ENCODE measurements at places on chromosomes 7 and 10.
A peak's percentile ranks its signal among the peaks of the same experiment; 100 is the strongest.

GRCh38 chr7:150903606-150904005 is 51.3 kb downstream of the AOC1 start:
- DNase-seq = no peak

GRCh38 chr7:152664636-152665035 is 11.3 kb downstream of the XRCC2 start:
- no peak for DNase-seq

DNA sequence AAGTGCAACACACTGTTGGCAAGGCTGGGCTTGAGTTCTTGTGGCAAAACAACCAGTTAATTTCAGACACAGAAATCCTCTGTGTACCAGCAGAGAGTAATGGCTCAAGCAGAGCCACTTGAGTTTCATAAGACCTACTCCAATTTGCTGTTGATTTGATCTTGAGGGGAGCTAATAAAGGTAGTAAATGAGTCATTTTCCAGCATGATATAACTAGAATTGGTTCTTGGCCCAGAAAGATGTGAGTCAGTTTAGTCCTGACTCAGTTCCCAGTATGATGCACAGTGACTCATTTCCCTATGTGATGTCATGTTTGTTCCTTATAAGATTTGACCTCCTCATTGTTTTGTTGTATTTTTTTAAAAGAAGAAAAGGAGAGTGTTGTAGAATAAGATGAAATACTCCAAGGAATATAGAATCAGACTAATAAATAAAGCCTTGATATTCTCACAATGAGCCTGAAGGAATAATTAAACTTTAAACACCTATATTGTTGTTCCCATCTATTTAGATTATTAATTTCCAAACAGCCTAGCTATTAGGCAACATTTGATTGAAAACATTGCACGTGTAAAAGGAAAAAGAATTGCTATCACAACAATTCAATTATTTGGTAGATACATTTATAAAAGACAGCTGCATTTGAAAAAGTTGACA is 186.2 kb downstream of the REEP3 start:
- DNase-seq = no peak

GRCh38 chr7:78125884-78126283 is 327.3 kb downstream of the PHTF2 start:
- DNase-seq = no peak

DNA sequence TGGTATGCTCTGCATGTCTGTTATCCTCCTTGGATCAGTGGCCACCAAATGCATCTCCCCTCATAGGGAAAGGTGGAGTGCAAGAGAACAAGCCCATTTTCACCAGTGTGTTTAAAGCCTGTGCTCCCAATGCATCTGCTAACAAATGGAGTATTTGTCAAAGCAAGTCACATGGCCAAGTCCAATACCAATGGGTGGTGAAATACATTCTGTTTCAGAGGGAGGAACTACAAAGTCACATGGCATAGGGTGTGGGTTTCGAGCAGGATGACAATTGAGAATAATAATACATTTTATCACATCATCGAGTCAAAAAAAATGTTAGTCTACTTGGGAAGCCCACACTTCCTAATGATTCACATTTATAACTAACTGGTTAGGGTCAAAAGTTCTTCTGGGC is 62.7 kb downstream of the SUGCT start:
- DNase-seq = no peak

GRCh38 chr10:84108797-84109196 is 30.5 kb upstream of the GHITM start:
- DNase-seq = no peak

DNA sequence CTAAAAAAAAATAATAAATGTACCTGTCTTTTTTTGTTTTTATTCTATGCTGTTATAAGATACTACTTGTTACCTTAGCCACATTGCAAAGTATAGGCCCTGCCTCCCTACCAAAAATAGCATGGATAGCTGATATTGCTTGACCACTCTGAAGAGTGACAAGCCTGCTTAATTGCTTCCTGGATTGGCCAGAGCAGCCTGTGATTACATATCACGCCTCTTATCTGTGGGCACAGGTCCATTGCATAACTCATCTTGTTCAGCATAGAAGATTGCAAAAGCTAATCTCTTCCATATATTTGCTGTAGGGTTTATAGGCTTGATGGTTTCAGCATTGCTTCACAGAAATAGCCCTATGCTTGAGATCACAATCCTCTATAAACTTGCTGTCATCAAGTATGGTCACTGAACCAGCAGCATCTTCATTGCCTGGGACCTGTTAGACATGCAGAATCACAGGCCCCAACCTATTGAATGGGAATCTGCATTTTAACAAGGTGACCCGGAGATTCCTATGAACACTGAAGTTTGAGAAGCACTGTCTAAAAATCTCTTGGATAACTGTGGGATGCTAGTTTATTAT is 280.8 kb upstream of the CDC14C start:
- DNase-seq = no peak

DNA sequence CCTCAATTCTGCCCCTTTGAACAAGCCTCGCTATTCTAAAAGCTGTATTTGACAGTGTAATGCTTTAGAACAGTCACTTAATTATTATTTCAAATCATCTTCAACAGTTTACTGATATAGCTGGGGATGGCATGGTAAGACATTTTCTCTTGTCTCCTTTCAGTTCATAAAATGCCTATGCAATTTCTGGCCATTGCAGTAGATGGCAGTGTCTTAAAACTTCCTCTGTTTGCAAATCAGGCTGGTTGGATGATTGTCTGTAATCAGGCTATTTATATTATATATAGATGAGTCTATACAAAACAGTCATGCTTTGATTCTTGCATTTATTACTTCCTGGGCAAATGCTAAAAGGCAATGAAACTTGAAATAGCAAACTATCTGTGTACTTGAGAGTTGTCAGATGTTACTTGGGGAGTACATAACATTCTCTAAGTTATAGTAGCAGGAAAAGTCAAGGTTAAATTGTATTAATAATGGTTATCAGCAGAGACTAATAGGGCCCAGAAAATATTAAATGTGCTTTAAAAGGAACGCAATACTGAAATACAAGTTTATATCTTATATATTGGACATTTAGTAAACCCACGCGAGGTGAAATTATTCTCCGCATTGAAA is 55.5 kb upstream of the LHFPL3 start:
- peak; percentile 15 for DNase-seq

DNA sequence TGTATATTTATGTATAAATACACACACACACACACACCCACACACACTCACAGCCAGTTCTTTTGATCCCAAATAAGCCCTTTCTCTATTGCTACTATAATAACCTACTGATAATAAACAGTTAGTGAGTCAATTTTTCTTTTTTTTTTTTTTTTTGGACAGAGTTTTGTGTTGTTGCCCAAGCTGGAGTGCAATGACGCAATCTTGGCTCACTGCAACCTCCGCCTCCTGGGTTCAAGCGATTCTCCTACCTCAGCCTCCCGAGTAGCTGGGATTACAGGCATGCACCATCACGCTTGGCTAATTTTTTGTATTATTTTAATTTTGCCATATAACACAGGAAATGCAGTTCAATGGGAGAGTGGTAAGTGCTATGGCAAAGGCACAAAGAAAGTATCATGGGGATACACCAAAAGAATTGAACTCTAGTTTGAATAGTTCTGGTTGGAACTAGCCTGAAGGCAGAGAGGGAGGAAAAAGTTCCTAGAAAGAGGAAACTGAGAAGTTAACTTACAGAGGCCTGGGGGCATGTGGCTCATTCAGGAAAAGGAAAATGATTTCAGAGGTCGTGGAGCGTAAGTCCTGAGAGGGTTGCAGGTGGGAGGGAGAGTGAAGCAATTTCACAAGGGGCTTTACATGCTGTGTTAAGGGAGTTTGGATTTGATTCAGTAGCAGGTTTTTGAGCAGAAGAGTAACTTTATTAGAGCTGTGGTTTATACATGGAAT is 44.4 kb upstream of the JCAD start:
- no peak for DNase-seq

- DNase-seq = peak; percentile 74
Observed at GRCh38 chr7:7181519-7182155, 707 bp upstream of the C1GALT1 start.

- DNase-seq = no peak
Observed at GRCh38 chr10:4652111-4653010, 173.6 kb upstream of the AKR1E2 start.

DNA sequence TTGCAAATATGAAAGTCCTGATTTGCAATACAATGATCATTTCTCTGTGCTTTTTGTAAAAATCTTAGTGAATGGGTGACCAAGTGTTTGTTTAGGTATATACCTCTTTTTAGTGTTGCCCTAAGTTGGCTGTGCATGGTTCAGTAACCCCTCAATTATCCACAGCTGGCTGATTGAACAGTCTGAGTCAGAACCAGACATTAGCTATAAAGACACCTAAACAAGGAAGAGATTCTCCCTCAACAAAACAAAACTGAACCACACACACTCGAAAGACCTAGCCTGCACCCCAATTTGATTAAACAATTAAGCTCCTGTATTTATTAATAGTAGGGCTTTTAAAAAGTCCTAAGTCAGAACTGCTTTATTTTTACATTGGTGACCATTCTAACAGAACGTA is 2.8 kb downstream of the RSBN1L start:
- peak; percentile 42 for DNase-seq

- no peak for DNase-seq
Observed at GRCh38 chr7:55538538-55538937, 33.8 kb downstream of the VOPP1 start.

DNA sequence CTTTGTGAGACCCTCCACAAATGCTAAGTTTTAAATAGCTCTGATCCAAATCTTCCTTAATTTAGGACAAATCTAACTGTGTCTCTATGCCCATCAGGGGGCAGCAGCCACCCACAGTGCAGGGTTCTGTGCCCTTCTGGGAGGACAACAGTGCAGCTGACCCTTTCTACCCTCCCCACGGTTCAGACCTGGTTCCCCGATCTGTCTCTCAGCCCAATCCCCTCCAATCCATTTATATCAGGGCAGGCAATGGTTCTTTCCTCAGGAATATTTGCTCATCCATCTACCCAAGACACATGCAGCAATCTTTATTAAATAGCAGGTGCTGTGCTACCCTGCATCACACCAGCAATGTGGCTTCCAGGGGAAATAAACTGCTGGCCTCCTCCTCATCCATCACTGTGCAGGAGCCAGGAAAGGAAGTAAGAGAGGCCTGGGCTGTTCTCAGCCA is 4.0 kb upstream of the RBM28 start:
- no peak for DNase-seq

GRCh38 chr7:47483604-47484273 is 98.2 kb downstream of the TNS3 start:
- no peak for DNase-seq

GRCh38 chr10:71067098-71067740 is 145.2 kb upstream of the UNC5B start:
- no peak for DNase-seq

- DNase-seq = no peak
Observed at GRCh38 chr7:96322373-96322695, 436 bp upstream of the SLC25A13 start.

DNA sequence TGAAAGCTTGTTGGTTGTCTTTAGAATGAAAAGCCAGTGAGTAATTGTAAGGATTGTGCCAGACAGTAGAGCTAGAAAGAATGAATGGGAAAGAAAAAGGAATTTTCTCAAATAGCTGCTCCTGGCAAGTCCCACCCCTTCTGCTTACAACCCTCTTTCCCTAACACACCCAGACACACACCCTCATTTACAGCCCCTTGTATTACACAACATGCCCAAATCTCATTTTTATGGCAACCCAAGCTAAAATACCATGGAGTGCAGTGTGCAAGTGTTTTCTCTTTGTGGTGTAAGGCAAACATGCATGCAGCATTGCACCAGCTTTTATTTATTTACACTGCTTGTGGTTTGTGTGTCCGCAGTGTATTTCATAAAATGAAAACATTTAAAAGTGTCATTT is 1.5 kb downstream of the PRKAR2B start:
- no peak for DNase-seq

GRCh38 chr7:32020551-32021159 is 49.6 kb downstream of the PDE1C start:
- DNase-seq = no peak

GRCh38 chr10:2476812-2477553 is 590.4 kb upstream of the PFKP start:
- no peak for DNase-seq

GRCh38 chr10:132476146-132477065 is 61.2 kb upstream of the INPP5A start:
- no peak for DNase-seq

DNA sequence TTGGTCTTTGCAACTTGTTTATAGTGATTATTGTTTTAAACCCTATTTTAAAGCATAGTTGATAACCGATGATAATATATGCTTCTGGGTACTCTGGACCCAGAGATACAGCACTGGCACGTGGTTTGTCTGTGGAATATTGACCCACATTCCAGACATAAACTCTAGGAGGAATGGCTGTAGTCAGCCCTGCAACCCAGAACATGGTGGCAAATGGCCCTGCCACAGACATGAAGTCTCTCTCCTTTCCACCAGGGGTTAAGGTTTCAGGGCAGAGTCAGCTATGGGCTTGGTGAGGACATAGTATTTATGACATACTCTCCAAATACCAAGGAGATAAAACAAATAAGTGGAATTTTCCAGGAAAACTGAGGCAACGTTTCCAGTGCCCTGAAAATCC is 83.6 kb downstream of the NAMPT start:
- no peak for DNase-seq

DNA sequence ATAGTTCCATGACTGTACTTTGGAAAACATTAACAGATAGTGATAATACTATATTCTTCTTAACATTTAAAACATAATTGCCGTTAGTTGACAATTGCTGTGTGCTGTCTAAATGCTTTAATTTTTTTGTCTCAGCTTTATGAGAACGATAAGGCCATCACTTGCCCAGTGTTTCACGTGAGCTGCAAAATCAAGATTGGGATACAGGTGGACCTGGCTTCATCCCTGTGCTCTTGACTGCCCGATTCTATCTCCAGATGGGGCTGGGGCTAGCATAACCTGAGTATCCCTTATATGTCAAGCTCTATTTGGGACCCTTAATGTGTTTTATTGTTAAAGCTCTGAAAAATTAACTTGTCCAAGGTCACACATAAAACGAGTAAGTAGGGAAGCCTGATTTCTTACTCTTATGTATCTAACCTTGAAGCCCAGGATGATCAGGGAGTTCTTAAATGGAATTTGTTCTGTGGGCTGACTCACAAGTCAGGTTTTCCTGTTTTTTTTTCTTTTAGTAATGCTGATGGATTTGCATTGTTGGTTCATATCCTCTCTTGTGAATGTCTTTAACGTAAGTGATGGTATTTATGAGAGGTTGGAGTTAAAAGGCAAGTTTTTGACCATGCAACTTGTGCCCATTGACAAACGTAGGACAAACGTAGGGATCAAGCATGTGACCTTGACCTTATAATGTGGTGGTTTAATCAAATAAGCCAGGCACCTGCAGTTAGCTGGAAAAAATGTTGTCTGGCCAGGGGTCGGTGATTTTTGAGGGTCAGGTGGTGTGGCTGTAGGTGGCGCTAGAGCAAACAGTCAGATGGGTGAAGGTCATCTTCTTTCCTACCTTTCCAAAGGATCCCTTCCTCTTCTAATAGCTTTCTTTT is 3.6 kb downstream of the PRKAR2B start:
- DNase-seq = no peak

GRCh38 chr10:72597897-72598296 is 28.0 kb downstream of the MICU1 start:
- DNase-seq = no peak
